A549 treated with GW870086 at 1 μM for 4 hours (cell line): ENCODE measurements at places on chromosomes 13 and 19. TPM values are rescaled to one million over a fixed set of nuclear protein-coding genes. Genes with fewer than 3 reads are reported as not detected.

Gene KLHL1
- not detected in 5 replicates for total RNA-seq

Gene TJP3
- total RNA-seq = 0.49 to 1.3 TPM (median 0.90 TPM) in 5 replicates

Gene ICAM1
- total RNA-seq = 3.4 to 5.5 TPM (median 4.2 TPM) in 5 replicates

Gene KIR2DL3
- not detected in 5 replicates for total RNA-seq

Gene NBEA
- 1.5 to 2.3 TPM (median 2.0 TPM) in 5 replicates for total RNA-seq

Gene CYP2A7
- not detected in 5 replicates for total RNA-seq

Gene CLDN10
- 0.14 to 0.37 TPM (median 0.28 TPM) in 4 of 5 replicates, not detected in the other for total RNA-seq

Gene ZNF700
- 0.17 to 0.32 TPM (median 0.18 TPM) in 5 replicates for total RNA-seq
